Epithelial cell of umbilical artery (primary cell): ENCODE measurements at places on chromosomes 3 and 15. TPM values are rescaled to one million over a fixed set of nuclear protein-coding genes. Genes with fewer than 3 reads are reported as not detected.

Gene NMNAT3
- total RNA-seq, result 0.30 and 0.32 TPM in 2 replicates

Gene PCOLCE2
- total RNA-seq, result 1.3 and 2.6 TPM in 2 replicates

Gene C2CD4B
- 65.3 and 94.7 TPM in 2 replicates for total RNA-seq

Gene LACTB
- total RNA-seq, result 22.4 and 35.4 TPM in 2 replicates

Gene IQCH
- 0.32 and 1.1 TPM in 2 replicates for total RNA-seq

Gene POU1F1
- total RNA-seq, result not detected in 2 replicates

Gene B4GALT4
- total RNA-seq, result 3.9 and 7.1 TPM in 2 replicates

Gene STRIT1
- total RNA-seq, result not detected in 2 replicates

Gene CCR9
- not detected in 2 replicates for total RNA-seq

Gene SLCO2A1
- total RNA-seq, result 0.15 and 0.65 TPM in 2 replicates

Gene PRSS50
- total RNA-seq, result not detected in 2 replicates

Gene ROPN1
- not detected in 2 replicates for total RNA-seq

Gene XIRP1
- not detected in 2 replicates for total RNA-seq

Gene PDZRN3
- total RNA-seq, result 0.46 and 0.65 TPM in 2 replicates

Gene LRRN1
- not detected in 2 replicates for total RNA-seq

Gene ZNF860
- total RNA-seq, result 0.61 and 0.65 TPM in 2 replicates

Gene PARP9
- total RNA-seq, result 12.7 and 115 TPM in 2 replicates

Gene NR1I2
- 0.15 TPM in 1 of 2 replicates, not detected in the other for total RNA-seq

Gene ACAN
- total RNA-seq, result not detected in 2 replicates

Gene FBLN2
- total RNA-seq, result 2.1 and 3.2 TPM in 2 replicates

Gene TMEM207
- total RNA-seq, result not detected in 2 replicates

Gene DNAJC17
- 19.8 and 56.7 TPM in 2 replicates for total RNA-seq

Gene CACNA2D3
- total RNA-seq, result not detected in 2 replicates

Gene DLL4
- 88.8 and 218 TPM in 2 replicates for total RNA-seq

Gene MRPS25
- 21.8 and 52.1 TPM in 2 replicates for total RNA-seq
